ENCODE measurements at places on chromosomes 3 and 15.

GRCh38 chr15:91864664-91865063, 11.2 kb downstream of the SLCO3A1 start:
- no peak for DNase-seq

GRCh38 chr3:101719604-101720185, 4.7 kb upstream of the CEP97 start:
- no peak for DNase-seq

DNA sequence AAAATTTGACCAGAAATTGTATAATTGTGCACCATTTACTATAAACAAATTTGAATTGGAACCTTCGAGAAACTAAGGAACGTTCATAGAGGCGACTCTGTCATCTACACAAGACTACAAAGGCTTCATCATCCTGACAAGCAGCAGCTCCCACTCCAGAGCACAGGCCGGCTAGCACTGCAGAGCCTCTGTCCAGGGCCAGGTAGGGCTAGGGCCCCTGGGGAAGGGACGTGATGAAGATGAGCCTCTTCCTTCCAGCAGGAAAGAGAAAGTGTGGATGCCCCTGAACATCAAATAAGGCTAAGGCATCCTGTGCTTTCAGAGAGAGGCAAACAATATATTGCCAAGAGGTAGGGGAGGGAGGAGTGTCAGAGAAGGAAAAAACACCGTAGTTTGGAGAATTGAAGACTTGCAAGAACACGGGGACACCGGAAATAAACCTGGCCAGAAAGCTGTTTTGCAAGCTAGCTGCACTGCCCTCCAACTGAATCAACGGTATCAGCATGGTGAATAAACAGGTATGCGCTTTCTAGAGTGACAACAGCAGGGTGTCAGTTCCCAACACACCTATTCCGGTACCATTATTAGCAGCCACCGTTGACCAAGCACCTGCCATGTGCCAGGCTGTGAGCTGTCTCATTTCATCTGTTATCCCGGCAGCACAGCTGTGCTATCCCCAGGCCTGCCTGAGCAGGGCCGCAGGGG, 12.4 kb downstream of the XXYLT1 start:
- DNase-seq, result no peak

DNA sequence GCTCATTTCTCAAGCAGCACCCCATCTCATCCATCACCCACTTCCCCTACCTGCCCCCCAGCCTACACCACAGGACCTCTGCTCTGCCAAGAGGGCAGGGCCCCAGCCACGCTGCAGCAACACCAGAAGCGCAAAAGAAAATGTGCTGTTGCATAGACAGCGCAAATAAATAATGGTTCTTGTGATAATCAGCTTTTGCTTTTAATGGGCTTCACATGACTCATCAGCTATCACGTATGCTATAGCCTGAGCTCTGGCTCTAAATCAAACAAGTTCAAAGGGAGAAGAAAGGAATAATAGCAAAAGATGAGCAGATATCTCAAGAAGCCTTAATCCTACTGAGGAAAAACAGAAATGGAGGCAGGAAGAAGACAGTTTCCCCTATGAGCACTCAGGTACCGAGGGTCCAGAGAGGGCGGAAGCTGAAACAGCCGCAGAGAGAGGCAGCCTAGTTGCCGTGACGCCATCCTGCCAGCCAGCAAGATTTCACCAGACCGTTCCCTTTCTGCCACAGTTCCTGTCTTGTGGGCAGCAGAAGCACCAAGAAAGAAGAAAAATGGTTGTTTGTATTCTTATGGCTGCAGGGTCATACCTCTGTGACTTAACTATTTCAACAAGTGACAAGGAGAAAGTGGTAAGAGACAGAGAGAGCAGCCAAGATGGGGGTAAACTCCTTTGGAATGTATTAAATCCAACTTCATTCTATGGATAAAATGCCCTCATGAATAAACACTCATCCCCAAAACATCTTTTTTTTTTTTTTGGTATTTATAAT, 22.0 kb downstream of the RAB27A start:
- DNase-seq, result no peak

DNA sequence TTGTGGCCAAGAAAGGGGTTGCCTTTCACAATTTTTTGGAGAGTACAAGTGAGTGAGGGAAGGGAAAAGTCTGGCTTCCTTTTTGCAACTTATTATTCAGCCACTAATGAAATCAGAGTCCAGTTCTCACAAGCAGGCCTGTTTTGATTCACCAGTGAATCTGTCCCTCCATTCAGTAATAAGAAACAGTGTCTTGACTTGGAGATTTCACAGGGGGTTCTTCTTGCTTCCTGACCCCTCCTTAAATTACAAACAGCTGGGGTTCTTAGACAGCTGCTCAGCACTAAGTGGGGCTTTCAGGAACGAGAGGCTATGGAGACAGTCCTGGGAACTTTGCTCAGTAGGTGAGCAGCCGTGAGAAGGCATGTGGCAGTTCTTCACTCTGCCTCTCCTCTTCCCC, 24.5 kb downstream of the SEMA3G start:
- no peak for DNase-seq

GRCh38 chr3:4957978-4958377, 21.3 kb upstream of the BHLHE40 start:
- DNase-seq, result no peak

DNA sequence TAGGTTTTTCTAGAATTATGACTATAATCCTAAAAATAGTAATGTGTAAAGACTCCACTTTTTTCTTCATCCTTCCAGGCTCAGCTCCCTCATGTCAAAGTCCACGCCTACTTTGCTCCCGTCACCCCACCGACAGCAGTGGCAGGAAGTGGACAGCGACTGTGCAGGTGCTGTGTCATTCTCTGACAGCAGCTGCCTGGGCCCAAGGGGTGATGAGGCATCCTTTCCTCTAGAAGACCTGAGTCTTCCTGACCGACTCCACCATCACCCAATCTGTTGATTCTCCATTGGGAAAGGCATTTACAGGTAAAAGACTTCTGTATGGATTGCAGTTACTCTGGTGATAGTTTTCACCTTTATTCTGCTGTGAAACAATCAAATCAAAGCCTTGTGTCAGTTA, 54.8 kb downstream of the UBP1 start:
- no peak for DNase-seq

DNA sequence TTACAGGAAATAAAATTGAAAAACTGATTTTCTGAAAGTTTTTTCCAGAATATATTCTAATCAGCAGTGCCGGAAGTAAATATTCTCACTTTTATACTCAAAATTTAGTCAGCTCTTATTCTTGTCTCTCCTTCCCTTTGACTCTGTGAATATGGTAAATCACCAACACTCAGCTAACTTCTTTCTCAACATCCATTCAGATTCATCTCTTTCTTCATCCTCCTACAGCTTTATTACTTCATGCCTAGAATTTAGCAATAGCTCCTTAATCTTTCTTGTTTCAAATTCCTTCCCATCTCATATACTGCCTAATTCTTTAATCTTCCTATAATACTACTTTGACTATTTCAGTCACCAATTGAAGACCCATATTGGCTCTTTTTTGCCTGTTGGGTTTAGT, 67.9 kb downstream of the FGF7 start:
- no peak for DNase-seq

DNA sequence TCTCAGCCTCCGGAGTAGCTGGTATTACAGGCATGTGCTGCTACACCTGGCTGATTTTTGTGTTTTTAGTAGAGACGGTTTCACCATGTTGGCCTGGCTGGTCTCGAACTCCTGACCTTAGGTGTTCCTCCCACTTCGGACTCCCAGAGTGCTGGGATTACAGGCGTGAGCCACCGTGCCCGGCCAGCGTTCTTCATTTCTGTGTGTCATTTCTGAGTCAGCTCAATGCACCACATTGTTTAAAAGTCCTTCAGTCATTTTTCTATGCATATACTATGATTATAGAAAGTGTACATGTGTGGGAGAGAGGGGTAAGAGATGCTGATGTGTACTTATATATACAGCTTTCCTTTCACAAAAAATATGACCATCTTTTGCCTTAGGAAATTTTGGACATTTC, 2.1 kb downstream of the QTRT2 start:
- DNase-seq, result no peak

- DNase-seq, result peak; percentile 99
Measured at GRCh38 chr3:31170932-31171670, 276.6 kb upstream of the GADL1 start.

DNA sequence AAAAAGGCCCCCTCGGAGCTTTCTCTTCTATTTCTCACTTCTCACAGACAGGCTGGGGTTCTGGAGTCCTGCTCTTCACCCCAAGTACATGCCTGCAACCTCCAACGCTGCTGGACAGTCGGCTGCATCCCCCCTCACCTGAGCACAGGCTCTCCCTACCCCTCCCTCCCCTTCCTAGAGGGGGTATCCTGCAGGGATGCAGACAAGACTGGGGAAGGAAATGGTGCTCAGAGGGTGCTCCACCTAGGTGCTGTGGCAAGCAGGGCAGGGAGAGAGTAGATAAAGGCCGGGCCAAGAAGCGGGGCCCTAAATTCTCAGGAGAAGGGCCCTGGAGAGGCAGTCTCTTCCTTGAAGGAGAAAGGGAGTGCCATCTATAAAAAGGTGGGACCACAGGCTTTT, 7.0 kb upstream of the STRA6 start:
- DNase-seq, result no peak

GRCh38 chr3:122857019-122857418, 62.1 kb downstream of the SLC49A4 start:
- no peak for DNase-seq

DNA sequence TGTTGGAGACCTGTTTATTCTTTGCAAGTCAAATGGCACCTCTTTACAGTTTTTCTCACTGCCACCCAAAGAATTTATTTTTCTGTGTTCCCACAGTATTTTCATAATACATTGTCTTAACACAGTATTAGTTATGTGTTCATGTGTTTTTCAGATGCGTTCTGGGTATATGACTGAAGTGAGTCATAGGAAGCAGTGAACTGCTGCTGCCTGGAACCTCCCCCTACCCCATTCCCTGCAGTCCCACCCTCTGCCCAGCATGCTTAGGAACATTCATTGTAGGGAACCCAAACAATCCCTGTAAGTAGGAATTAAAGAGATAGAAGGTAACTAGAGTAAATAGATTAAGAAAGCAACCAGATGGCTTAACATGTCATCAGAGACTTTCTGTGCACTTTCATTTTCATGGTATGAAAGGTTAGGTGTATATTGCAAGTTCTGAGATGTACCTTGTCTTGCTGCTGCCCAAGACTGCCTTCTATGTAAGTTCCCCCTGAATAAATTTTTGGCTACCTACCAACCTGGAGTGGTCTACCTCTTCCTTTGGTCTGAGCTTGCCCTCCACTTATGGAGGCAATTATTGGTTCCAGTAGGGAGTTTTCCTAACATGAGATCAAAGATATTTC, 21.9 kb upstream of the SQOR start:
- DNase-seq, result no peak

DNA sequence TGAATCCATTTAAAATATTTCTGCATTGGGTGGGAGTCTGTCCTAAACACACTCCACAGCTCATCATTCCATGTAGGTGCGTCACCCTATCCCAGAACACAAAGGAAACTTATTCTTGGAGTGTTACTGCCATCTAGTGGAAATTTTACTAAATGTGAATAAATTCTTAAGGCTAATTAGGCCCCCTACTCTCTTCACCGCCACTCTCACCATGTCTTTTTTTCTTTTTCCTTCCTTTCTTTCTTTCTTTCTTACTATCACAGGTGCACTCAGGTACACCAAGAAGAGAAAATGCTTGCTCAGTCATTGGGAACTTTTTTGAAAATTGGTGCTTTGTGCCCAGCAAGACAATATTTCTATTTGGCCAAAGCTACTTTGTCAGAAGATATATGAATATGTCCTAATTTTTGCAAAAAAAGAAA, 26.4 kb upstream of the ATP8B4 start:
- DNase-seq, result peak; percentile 24

- no peak for DNase-seq
Measured at GRCh38 chr3:172362583-172362982, 85.7 kb downstream of the GHSR start.

DNA sequence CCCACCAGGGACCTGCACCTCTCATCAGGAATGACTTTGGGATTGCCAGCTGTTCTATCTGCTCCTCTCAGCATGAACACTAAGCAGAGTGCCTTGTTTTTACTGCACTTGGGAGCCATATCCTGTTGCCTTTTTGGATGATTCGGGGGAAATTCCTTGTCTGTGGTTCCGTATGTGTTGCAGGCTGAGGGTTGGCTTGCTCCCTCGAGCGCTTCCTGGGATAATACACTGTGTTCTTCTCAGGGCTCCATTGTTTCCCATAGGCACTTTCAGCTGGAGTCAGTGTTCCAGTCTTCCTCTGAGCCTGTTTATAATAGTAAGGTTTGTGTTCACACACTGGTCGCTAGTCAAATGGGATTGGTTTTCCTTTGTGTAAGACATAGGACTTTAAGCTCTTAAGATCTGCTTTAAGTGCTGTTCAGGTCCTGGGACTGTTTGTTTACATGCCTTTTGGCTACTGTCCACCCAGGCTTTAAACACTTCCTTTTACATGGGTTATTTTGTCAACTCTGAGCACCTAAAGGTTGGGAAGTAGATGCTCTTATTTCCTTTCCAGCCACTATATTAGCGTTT, 23.4 kb downstream of the BOC start:
- no peak for DNase-seq

DNA sequence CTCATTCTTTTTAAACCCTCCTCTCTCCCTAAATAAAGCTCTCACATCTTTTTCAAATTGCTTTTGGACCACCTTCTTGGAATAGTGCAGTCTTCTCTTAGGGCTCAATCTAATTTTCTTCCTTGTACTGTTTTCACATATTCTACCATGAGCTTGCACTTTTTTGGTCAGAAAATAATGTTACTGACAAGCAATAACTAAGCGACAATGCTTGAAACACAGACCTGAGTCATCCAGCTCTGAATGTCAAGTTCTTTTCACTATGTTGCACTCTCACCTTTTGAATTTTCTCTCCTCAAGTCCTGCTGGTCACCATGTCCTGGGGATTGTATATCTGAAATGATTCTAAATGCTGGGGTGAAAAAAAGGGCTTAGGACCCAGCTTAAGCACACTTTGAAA, 8.9 kb downstream of the TNFAIP8L3 start:
- no peak for DNase-seq

GRCh38 chr15:34850121-34850520, 54.8 kb upstream of the ACTC1 start:
- DNase-seq, result no peak

DNA sequence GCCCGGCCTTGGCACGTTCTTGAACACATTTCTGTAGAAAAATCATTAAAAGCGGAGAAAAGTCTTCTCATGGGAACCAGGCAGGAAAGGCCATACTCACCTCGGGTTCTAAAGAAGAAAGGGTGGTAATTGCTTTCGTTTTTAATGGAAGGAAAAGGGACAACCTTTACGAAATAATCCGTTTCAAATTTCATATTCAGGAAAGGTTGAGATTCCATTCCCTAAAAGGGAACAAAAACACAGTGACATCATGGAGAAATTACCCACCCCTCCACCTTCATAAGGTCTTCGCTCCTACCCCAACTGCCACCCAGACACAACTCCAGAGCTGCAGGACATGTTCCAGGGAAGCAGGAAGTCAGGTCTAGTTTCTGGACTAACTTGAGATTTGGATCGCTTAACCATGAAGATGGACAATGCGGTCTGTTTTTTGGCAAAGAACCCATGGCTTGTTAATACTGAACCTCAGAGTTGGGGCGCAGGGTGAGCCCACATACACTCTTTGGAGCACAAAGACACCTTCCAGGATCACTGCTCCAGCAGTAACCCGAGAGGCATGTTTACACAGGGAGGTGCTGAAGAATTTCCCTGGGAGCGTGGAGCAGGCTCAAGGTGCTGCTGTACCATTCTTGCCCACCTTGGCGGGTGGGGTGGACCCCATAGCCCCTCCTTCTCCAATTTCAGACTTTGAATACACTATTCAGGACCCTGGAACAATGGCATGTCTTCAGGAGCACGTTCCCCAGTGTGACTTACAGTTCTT, 49.2 kb downstream of the SPATA12 start:
- DNase-seq, result no peak

GRCh38 chr3:64505419-64505818, 182.4 kb downstream of the ADAMTS9 start:
- DNase-seq, result no peak

GRCh38 chr15:68599560-68600071, 20.8 kb downstream of the CORO2B start:
- no peak for DNase-seq

Measured in AG04449 (cell line).